Globus pallidus (tissue), 1 donor: ENCODE measurements at places on chromosomes 6 and 20.

DNA sequence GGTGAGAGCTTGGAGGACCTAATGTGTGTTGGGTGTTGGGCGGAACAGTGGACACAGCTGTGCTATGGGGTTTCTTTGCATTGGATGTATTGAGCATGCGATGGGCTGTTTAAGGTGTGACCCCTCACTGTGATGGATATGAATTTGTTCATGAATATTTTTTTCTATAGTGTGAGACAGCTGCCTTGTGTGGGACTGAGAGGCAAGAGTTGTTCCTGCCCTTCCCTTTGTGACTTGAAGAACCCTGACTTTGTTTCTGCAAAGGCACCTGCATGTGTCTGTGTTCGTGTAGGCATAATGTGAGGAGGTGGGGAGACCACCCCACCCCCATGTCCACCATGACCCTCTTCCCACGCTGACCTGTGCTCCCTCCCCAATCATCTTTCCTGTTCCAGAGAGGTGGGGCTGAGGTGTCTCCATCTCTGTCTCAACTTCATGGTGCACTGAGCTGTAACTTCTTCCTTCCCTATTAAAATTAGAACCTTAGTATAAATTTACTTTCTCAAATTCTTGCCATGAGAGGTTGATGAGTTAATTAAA lies 3.0 kb downstream of the HLA-A start:
- DNase-seq = no peak

- DNase-seq = peak; percentile 15
Measured at GRCh38 chr6:165119231-165120020, 190.0 kb downstream of the C6orf118 start.

GRCh38 chr6:12624142-12624837 lies 92.3 kb upstream of the PHACTR1 start:
- no peak for DNase-seq

DNA sequence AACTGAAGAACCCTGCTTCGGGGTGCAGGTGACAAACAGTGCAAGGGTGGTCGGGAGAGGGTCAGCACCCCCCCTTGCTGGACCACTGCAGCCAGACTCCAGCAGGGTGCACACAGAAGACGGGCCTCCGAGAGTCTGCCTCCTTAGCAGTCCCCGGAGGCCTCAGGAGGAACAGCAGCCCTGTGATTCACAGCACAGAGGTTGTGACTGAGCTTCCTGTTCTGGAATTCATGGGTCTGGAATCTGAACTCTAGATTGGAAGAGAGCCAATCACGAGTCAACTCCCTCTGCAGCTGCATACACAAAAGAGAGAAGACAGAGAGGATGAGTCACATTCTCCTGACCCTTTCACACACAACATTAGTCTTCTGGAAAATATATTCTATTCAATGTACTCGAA lies 249.0 kb upstream of the OPRM1 start:
- DNase-seq = no peak

DNA sequence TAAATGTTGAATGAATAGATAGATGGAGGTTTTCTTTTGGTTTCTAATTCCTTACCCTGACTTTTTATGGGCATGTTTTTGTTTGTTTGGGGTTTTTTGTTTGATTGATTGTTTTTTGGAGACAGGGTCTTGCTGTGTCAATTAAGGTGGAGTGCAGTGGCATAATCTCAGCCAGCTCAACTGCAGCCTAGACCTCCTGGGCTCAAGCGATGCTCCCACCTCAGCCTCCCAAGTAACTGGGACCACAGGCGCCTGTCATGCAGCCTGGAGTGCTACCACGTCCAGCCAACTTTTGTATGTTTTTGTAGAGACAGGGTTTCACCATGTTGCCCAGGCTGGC lies 1.5 kb upstream of the NUDT3 start:
- no peak for DNase-seq

- DNase-seq = peak; percentile 54
Measured at GRCh38 chr6:30453508-30454116, 35.7 kb upstream of the HLA-E start.

DNA sequence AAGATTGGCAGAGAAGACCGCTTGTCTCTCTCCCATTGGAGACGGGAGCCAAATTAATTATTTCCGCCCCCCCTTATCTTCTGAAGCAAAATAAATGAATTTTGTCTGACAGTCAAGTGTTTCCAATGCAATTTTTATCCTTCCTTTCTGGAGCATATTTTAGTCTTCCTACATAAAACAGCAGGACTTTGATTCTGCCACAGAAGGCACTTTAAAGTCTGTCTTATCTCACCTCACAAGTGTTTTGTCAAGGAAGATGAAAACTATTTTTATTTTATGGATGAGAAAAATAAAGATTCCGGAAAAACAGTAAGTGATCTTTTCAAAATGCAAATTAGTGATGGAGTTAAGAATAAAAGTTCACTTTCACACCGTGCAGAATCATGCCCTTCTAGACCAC lies 140.4 kb downstream of the OPRM1 start:
- DNase-seq = no peak
